Globus pallidus (tissue), 1 donor: ENCODE measurements at places on chromosomes 16 and 17.
A peak's percentile ranks its signal among the peaks of the same experiment; 100 is the strongest.

DNA sequence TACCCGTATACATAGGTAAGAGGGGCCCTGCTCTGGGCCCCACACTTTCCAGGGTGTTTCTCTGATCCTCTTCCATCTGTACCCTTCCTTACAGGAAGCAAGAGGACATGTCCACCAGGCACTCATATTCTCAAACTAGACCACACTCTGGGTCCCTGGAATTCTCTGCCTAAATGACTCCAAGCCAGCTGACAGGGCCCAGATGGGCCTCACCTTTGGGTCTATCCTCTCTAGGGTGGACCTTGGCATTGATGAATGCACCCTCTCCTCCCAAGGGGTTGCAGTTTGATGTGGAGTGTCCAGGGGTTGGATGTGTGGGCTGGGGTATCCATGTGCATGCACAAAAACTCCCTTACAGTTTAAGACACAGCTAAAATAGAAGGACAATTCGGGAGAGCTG is 95.8 kb downstream of the ASIC2 start:
- no peak for DNase-seq

DNA sequence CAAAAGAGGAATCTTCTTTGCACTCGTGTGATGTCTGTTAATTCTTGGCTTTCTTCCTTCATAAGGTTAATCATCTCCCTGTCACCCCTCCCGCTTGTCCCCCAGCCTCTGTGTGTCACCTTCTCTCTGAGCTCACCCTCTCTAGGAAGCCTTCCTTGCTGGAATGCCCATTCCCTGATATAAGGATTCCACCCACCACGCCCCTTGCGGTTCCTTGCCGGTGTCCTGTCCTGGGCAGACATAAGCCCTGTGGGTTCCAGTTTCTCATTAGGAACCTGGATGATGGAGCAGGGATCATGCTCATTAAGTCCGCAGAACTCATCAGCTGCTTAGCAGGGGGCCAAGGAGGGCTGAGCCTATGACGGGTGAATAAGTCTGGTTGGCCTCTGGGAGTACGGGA is 559.3 kb downstream of the MAF start:
- DNase-seq, result no peak

DNA sequence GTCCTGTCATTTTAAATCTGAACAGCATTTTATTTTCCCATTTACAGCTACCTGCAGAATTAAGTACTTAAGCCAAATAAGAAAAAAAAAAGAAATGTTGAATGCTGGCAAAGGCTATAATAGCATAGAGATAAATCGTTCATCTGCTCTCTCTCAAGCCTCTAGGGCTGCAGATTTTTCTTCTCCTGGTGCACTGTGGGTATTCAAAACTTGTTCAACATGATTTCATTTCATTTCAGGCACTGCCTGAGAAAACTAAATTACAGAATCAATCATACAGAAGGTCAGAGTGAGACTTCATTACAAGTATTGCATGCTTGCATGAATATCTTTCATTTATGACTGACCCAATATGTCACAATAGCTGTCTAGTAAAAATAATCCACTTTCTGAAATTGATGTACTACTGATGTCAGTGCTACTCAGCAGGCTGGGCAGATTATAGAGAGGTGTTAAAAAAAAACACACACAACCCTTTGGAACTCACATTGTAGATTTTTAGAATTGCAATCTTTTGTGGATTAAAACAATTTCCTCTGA is 86.2 kb downstream of the TOX3 start:
- DNase-seq, result no peak

- no peak for DNase-seq
These were observed 3.8 kb upstream of the ZNF764 start for GRCh38 chr16:30562021-30562420.

GRCh38 chr16:73482310-73482709 is 434.4 kb upstream of the ZFHX3 start:
- no peak for DNase-seq

DNA sequence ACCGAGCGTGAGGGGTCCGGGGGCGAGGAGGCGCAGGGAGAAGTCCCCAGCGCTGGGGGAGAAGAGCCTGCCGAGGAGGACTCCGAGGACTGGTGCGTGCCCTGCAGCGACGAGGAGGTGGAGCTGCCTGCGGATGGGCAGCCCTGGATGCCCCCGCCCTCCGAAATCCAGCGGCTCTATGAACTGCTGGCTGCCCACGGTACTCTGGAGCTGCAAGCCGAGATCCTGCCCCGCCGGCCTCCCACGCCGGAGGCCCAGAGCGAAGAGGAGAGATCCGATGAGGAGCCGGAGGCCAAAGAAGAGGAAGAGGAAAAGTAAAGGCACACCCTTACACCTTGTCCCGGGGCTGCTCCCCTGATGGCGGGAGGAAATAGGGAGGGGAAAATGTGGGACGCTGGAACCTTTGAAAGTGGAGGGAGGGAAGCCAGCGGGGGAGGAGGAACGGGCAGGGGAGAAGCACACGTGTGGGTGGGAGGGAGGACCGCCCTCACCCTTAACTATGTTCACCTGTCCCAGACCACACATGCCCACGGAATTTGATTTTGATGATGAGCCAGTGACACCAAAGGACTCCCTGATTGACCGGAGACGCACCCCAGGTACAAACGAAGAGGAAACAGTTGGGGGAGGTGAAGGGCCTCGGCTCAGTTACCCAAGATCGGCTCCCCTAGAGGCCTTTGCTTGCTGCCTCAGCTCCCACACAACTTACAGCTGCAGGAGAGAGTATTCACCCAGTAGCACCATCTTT is 916 bp downstream of the PAGR1 start:
- DNase-seq, result no peak

DNA sequence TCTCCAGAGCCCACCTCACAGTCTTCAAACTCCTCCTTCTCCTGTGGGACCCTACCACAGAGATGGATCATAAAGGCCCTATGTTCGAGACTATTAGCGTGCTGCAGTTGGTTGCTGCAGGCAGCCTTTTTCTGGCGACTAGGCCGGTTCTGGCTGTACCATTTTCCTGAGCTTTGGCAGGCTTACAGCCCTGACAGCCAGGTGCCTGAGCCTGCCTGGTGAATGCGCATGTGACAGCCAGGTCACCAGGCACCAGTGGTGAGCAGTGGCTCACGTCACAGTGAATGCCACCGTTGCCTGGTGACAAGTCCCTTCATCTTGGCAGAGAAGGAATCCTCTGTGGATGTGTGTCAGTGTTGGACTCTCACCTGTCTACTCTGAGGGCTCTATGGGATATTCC is 978.8 kb downstream of the KCNJ18 start:
- no peak for DNase-seq

DNA sequence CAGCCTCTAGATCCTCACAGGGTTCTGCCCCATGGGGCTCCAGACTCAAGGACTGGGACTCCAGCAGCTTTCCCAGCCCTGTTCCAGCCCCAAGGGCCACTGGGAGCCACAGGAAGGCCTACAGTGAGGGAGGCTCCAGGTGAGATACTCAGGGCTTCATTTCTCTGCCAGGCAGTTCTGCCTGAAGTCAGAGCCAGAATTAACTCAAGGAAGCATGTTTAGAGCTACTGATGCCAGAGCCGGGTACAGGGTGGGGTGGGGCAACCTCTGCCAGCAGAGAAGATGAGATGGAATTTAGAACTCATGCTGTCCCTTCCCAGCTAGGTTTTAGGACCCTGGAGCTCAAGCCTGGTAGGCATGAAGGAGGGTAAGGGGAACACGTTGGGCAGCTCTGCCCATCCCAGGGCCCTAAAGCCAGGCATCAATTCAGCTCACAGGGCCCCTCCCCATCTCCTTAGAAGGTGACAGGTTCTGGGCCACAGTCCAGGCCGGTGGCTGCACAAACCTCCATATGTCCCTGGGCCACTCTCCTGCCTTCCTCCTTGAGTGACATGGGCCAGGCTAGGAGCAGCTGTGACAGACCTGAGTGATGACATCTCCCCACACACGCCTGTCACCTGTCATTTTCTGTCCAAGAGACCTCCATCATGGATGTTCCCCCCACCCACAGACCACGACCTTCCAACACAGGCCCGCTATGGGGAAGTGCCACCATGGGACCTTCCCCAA is 24.5 kb upstream of the SPPL2C start:
- DNase-seq, result no peak

DNA sequence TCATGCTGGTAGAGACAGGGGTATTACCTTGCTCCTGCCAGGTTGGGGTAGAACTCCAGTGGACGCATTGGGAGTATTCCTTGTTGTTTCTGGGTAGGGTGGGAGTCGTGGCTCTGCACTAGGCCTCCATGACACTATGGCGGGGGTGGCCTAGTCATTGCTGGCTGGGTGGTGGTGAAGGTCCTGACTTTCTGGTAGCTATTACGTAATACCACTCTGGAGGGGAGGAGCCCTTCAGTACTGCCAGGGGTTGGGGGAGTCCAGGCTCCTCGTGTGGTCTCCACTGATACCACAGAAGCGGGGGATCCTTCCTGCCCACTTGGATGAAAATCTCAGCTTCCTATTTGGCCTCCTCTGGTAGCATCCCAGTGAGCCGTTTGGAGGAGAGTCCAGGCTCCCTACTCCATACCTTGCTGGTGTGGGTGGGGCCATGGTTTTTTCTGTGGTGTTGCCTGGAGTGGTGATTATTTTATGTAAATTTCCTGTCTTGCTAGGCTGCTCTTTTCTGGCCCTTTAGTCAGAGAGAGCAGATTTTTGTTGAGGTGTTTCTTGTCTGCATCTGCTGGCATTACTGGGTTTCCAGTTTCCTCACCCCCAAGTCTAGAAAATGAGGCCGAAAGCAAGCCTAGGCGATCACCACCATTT is 65.8 kb upstream of the GNG13 start:
- DNase-seq, result no peak

GRCh38 chr17:48972749-48973097 is 4.3 kb upstream of the GIP start:
- no peak for DNase-seq

DNA sequence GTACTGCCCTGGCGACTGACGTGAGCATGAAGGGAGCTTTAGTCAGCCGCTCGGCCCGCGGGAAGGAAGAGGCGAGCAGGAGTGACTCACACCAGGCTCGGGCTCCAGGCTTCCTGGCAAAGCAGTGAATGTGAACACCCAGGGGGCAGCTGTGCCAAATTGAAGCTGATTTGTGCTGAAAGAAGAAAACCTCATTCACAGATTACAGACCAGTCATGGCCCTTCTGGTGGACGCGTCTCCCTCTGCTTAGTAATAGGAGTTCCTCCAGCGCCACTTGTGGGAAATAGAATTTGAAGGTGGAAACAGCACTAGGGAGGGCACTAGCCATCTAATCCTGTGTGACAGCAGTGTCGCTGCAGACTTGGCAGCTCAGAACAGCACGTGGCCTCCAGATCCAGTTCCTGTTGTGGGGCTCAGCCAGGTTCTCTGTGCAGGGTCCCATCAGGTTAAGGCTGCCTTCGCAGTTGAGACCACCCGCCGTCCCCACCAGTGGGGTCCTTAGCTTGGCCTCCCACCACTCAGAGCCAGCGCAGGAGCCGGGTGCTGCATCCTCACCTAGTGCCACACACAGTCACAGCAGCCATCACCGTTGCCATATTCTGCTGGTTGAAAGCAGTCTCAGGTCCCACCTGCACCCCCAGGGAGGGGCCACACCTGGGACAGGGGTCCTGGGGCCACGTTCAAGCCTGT is 164.5 kb upstream of the CHMP6 start:
- DNase-seq, result peak; percentile 52

GRCh38 chr16:85565801-85566526 is 47.2 kb upstream of the GSE1 start:
- no peak for DNase-seq

DNA sequence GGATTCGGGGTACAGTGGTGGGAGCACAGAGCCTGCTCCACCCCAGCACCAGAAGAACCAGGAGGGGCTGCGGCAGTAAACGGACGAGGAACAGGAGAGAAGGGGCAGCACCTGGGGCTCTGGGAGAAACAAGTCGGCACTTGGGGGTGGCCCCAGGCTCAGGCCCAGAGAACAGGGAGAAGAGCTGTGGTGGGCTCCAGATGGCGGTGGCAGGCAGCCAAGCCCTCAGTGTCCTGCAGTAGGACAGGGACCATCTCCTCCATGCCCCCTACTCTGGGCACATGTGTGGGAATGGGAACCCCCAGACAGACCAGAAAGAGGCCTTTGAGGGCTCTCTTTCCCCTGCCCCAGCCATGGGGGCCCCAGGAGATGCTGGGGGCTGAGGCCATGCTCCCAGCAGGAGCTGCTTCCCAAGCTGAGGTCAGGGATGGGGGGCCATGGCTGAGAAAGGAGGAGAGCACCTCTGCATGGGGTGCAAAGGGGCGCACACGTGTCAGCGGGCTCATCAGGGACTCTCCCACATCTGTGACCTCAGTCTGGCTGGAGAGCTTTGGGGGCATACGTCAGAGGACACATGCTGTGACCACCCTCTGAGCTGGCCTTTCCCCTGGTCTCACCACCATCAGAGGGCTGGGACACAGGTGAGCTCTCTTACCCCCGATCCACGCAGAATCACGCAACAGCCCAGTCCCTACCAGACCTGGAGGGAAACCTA is 6.8 kb downstream of the USH1G start:
- DNase-seq, result no peak

DNA sequence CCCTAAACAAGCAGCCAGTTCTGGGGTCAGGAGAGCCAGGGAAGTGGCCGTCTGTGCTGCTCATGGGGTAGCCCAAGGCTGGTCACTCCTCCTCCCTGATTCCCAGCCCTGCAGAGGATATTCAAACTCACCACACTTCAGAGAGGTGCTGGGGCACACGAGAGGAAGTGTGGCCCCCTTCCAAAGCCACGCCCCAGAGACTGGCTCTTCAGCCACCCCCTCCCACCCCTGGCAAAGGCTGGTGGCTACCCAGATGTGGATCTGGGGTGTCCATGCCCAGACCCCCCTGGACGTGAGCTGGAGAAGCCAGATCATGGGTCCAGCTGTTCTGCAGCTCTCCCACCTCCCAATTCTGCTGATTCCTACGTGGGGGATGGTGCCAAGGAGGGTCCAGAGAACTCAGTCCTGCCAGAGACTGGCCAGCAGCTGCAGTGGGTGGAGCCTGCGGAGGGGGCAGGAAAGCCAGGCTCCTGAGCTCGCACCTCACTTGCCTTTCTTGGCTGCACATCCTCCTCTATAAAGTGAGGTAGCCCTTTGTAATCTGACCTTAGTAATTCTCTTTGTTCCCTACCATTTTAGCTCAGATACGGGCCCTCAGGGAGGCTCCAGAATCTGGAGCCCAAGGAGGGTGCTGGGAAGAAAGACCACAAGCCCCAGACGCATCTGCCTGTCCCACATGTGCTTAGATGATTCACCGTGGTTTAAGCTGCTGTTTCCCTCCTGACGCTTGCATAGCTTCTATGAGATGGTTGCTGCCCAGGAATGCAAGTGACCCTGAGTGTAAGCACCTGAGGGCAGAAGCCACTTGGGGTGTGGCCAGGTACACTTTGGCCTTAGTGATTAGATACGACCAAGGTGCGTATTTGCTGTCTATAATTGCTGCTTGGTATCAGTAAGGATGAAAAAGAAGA is 15.3 kb downstream of the SDK2 start:
- no peak for DNase-seq
